AG08395 (cell line): ENCODE measurements at places on chromosomes 7 and 10.

- DNase-seq: no peak
Observed at GRCh38 chr10:110540031-110540430, 27.5 kb upstream of the SMC3 start.

GRCh38 chr7:22187691-22188348 lies 169.1 kb downstream of the RAPGEF5 start:
- no peak for DNase-seq

DNA sequence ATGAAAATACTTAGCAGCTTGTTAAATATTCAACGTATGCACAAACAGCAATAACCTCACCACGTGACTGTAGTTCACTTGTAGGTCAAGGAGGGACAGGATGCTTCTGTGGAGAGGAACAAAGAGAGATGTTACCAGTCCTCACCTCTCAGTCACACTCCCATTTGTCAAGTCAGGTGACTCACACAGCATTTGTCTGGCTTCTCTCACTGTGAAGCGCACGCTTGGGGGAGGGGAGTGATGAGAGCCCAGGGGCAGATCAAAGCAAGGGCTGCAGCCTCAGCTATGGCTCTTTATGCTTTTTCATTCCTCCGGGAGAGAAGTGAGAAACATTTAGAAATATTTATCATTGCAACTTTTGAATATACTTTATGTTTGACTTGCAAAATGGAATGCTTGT lies 2.9 kb upstream of the RBM20 start:
- DNase-seq: no peak

GRCh38 chr10:86333826-86334487 lies 32.6 kb downstream of the GRID1 start:
- DNase-seq: no peak

DNA sequence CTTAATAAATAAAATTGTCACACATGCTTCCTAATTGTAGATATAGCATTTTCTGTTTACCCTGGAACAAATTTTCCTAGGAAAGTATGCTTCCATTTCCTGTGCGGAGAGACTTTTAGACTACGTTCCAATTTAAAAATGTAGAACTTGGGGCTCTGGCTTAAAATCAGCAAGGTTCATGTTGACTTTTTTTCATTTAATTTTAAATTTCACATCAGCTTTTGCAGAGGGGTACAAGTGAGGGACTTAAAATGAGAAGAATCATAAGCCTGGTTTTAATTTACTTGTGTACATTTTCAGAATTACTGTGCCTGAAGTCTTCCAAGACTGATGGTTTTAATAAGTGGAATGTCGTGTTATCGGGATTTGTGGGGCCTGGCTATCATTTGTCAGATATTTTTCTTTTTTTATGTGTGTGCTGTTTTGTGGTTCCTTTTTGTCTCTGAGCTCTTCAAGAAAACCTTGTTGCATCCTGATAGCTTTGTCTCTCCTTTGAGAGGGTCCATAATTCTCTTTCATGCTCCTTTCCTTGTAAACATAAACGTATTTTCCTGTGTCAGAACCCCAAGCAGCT lies 8.8 kb upstream of the ATRNL1 start:
- no peak for DNase-seq
